ENCODE measurements at places on chromosomes 6 and 20.

- no peak overlapping the region for H3K27ac ChIP-seq
- H3K4me3 ChIP-seq, result no peak overlapping the region
- no peaks in the 10 kb centered on the region for H3K27me3 ChIP-seq
- DNase-seq, result no peak
- peaks cover 4% of the 10 kb centered on the region for H3K4me1 ChIP-seq
- no peaks in the 10 kb centered on the region for H3K36me3 ChIP-seq
These were observed 69.4 kb downstream of the FOXC1 start for GRCh38 chr6:1679031-1679687.

DNA sequence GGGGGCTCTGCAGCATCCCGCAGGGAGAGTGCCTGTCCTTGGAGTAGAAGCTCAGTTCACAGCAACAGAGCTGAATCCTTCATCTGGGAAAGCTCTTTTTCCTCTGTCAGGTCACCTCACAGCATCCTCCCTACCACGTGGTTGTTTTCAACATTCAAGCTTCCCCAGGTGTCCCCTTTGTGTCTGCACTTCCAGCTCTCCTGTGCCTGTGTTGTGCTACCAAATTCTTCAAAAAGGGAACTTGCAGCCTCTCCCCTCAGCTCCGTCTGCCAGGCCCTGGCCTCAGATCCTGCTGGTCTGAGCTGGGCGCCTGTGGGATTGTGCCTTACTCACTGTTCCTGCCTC, 108.4 kb downstream of the FOXF2 start:
- no peaks in the 10 kb centered on the region for H3K27me3 ChIP-seq
- H3K27ac ChIP-seq, result no peak overlapping the region
- no peak for DNase-seq
- H3K4me1 ChIP-seq, result no peaks in the 10 kb centered on the region
- no peak overlapping the region for H3K4me3 ChIP-seq

DNA sequence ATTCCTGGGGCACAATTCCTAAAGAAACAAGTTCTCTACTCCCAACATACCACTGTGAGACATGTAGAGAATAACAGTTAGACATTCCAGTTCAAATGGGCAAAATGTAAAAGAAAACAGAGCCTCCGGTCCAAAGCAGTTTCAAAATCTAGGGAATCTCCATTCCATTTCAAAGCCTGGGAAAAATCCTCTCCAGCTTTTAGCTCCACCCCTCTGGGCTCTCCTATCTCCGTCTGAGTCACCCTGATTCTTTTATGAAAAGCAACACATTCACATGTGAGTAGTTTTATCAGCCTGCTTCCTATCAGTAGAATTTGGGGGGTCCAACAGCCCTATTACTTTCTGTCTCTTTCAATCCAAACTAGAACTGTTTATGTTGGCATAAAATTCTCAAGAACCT, 3.7 kb downstream of the CSNK2A1 start:
- peak overlapping the region; percentile 40 for H3K27ac ChIP-seq
- no peaks in the 10 kb centered on the region for H3K27me3 ChIP-seq
- no peak for DNase-seq
- peak overlapping the region; percentile 14 for H3K4me3 ChIP-seq

- no peak for DNase-seq
- H3K36me3 ChIP-seq, result no peaks in the 10 kb centered on the region
- H3K4me1 ChIP-seq, result no peaks in the 10 kb centered on the region
- no peak overlapping the region for H3K27ac ChIP-seq
- no peaks in the 10 kb centered on the region for H3K27me3 ChIP-seq
These were observed 43.7 kb upstream of the ADTRP start for GRCh38 chr6:11822346-11822745.

GRCh38 chr20:46991880-46992639, 97.4 kb downstream of the EYA2 start:
- no peak overlapping the region for H3K27ac ChIP-seq
- no peaks in the 10 kb centered on the region for H3K27me3 ChIP-seq
- no peaks in the 10 kb centered on the region for H3K36me3 ChIP-seq
- no peak overlapping the region for H3K4me3 ChIP-seq
- no peak for DNase-seq

GRCh38 chr6:155693573-155694418, 238.2 kb upstream of the NOX3 start:
- no peaks in the 10 kb centered on the region for H3K36me3 ChIP-seq
- no peaks in the 10 kb centered on the region for H3K4me1 ChIP-seq
- no peak overlapping the region for H3K27ac ChIP-seq
- DNase-seq, result no peak

GRCh38 chr6:118667988-118668387, 16.6 kb upstream of the CEP85L start:
- no peaks in the 10 kb centered on the region for H3K27me3 ChIP-seq
- H3K27ac ChIP-seq, result no peak overlapping the region
- no peak for DNase-seq
- H3K36me3 ChIP-seq, result no peaks in the 10 kb centered on the region
- peaks cover 25% of the 10 kb centered on the region for H3K4me1 ChIP-seq

DNA sequence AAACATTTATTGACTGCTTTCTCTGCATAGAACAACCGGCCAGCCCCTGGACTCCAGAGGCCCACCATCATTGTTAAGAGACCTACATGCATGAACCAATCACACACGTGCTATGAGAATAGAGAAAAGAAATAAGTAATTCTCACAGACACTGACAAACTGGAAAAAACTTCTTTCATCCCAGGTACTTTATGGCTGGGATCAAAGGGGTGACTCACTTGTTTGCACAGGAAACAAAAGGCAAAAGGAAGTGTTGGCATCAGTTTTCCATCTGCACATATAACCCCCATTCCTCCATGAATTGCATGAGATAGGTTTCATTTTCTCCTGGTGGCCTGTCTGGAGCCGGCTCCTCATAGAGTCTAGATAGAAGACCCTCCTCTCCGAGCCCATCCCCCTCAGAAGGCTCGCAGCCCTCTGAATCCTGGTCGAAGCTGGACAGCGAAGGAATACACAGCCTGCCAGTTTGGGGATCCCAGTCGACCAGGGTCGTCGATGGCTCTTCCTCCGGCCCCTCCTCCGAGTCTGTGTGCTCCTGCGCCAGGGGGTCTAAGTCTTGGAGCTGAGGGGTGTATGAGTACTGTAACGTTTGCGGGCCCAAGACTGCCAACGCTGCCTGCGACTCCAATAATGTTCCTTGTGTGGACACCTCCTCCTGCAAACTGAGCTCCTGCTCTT, 43.3 kb downstream of the IL20RA start:
- no peaks in the 10 kb centered on the region for H3K36me3 ChIP-seq
- no peak for DNase-seq
- no peak overlapping the region for H3K4me3 ChIP-seq
- no peaks in the 10 kb centered on the region for H3K4me1 ChIP-seq

DNA sequence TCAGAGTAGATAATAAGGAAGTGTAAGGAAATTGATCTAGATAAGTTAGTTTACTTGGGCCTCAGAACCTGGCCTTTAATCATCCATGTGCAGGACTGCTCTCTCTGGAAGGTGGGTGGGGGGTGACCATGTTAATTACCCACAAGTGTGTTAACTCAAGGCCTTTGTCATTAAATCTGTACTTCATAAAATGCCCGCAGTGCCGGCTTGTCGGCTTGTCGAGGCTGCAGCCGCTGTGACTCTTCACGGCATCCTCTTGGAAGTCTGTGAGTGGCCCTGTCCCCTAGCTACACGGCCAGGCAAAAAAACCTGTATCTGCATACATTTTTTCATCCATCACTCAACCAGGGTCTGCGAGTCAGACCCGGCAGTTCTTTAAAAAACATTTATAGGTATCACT, 70.9 kb upstream of the ASCC3 start:
- no peaks in the 10 kb centered on the region for H3K27me3 ChIP-seq

- no peak overlapping the region for H3K27ac ChIP-seq
- no peak for DNase-seq
- H3K27me3 ChIP-seq, result no peaks in the 10 kb centered on the region
- H3K4me3 ChIP-seq, result no peak overlapping the region
- no peaks in the 10 kb centered on the region for H3K4me1 ChIP-seq
- H3K36me3 ChIP-seq, result no peaks in the 10 kb centered on the region
These were observed 34.1 kb downstream of the MEI4 start for GRCh38 chr6:77686931-77687330.

- no peak overlapping the region for H3K27ac ChIP-seq
- H3K27me3 ChIP-seq, result peaks cover 3% of the 10 kb centered on the region
- no peak for DNase-seq
- H3K4me3 ChIP-seq, result no peak overlapping the region
- H3K4me1 ChIP-seq, result peaks cover 10% of the 10 kb centered on the region
These were observed 3.0 kb upstream of the CRIP3 start for GRCh38 chr6:43311666-43312065.

GRCh38 chr6:34608321-34609091, 52.4 kb upstream of the SPDEF start:
- no peak overlapping the region for H3K4me3 ChIP-seq
- H3K27me3 ChIP-seq, result no peaks in the 10 kb centered on the region
- peaks cover 10% of the 10 kb centered on the region for H3K4me1 ChIP-seq
- peaks cover 4% of the 10 kb centered on the region for H3K36me3 ChIP-seq

GRCh38 chr6:170451762-170452651, 101.1 kb downstream of the PSMB1 start:
- peak; percentile 83 for DNase-seq
- H3K4me3 ChIP-seq, result no peak overlapping the region
- H3K36me3 ChIP-seq, result no peaks in the 10 kb centered on the region
- no peaks in the 10 kb centered on the region for H3K4me1 ChIP-seq

GRCh38 chr6:108169464-108170331, 3.9 kb downstream of the NR2E1 start:
- no peaks in the 10 kb centered on the region for H3K36me3 ChIP-seq
- H3K4me1 ChIP-seq, result no peaks in the 10 kb centered on the region
- peaks cover 100% of the 10 kb centered on the region for H3K27me3 ChIP-seq
- H3K27ac ChIP-seq, result no peak overlapping the region
- no peak overlapping the region for H3K4me3 ChIP-seq

GRCh38 chr20:9458138-9458796, 56.1 kb upstream of the LAMP5 start:
- H3K4me1 ChIP-seq, result peaks cover 24% of the 10 kb centered on the region
- no peak overlapping the region for H3K27ac ChIP-seq
- peaks cover 3% of the 10 kb centered on the region for H3K36me3 ChIP-seq
- DNase-seq, result no peak
- H3K4me3 ChIP-seq, result no peak overlapping the region

GRCh38 chr6:47651505-47651944, 46.9 kb upstream of the ADGRF4 start:
- peaks cover 5% of the 10 kb centered on the region for H3K4me1 ChIP-seq
- DNase-seq, result no peak
- no peaks in the 10 kb centered on the region for H3K27me3 ChIP-seq
- no peak overlapping the region for H3K4me3 ChIP-seq
- no peaks in the 10 kb centered on the region for H3K36me3 ChIP-seq
- no peak overlapping the region for H3K27ac ChIP-seq

DNA sequence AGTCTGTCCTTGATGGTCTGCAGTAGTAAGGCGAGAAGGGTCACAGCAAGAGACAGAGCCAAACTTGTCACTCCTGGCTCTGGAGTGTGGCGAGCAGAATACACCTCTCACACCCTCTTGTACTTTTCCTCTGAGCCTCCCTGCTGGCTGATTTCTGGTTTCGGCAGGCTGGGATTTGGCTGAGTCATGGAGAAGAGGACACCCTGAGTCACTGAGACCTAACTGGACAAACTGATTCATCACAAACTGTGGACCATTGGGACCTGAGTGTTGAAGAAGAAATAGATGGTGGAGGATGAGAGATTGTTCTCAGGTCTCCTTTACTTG, 101.7 kb downstream of the F13A1 start:
- no peak for DNase-seq
- H3K36me3 ChIP-seq, result no peaks in the 10 kb centered on the region
- H3K4me3 ChIP-seq, result peak overlapping the region; percentile 14

DNA sequence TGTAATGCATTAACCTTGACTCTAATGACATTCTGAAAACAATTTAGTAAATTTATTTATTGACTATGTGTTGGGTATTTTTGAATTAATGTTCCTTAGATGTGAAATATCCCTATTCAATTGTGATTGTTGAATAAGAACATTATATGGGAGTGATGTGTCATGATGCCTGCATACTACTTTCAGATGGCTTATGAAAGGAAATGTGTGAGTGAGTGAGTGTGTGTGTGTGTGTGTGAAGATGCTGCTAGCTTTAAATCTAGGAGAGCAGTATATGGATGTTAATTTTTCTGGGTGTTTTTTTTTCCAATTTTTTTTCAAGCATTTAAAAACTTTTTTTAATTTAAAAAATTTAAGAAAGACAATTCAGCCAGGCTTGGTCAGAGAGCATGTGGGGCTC, 32.5 kb upstream of the NT5E start:
- DNase-seq, result no peak
- no peaks in the 10 kb centered on the region for H3K36me3 ChIP-seq
- no peak overlapping the region for H3K4me3 ChIP-seq
- H3K27me3 ChIP-seq, result no peaks in the 10 kb centered on the region
- H3K27ac ChIP-seq, result peak overlapping the region; percentile 60

GRCh38 chr6:157045831-157046454, 268.8 kb downstream of the ARID1B start:
- peaks cover 21% of the 10 kb centered on the region for H3K4me1 ChIP-seq
- no peaks in the 10 kb centered on the region for H3K27me3 ChIP-seq
- no peaks in the 10 kb centered on the region for H3K36me3 ChIP-seq

GRCh38 chr6:19613678-19614077, 223.5 kb upstream of the ID4 start:
- H3K36me3 ChIP-seq, result no peaks in the 10 kb centered on the region
- DNase-seq, result no peak
- no peaks in the 10 kb centered on the region for H3K27me3 ChIP-seq
- H3K4me3 ChIP-seq, result no peak overlapping the region
- H3K27ac ChIP-seq, result no peak overlapping the region

DNA sequence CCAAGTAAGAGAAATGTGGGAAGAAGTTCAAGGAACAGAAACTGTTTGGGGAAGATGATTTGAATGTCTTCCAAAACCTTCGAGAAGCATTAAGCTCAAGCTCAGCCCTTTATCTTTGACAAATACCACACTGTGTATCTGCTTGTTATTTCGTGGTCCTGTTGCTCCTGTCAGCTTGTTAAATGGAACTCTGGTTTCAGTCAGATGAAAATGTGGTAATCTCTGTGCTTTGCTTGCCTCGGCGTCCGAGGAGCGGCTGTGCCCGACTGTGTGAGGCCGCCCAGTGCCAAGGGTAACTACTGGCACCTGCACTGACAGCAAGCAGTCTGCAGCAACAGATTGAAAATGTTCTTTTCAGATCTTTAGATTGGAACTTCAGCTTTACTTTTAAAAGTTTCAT, 577.9 kb upstream of the FLRT3 start:
- no peaks in the 10 kb centered on the region for H3K36me3 ChIP-seq
- H3K4me3 ChIP-seq, result no peak overlapping the region
- no peaks in the 10 kb centered on the region for H3K4me1 ChIP-seq
- no peak for DNase-seq

DNA sequence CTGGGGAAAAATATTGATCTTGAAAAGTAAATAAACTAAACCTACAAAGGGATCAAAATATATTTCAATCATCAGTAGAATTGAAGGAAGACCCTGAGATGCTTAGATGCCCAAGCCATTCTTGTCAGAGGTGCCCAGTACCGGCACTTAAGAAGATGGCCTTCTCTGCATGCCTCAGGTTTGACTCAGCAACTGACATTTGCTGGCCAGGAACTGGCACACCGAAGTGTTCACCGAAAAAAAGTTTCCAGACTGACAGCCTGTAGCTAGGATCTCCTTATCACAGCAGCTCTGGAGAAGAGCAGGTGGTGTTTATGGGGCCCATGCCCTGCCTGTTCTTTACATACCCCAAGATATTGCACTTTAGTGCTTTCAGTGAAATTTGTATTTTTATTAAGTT, 203.2 kb downstream of the MOXD1 start:
- peaks cover 40% of the 10 kb centered on the region for H3K4me1 ChIP-seq
- H3K27me3 ChIP-seq, result no peaks in the 10 kb centered on the region
- H3K27ac ChIP-seq, result peak overlapping the region; percentile 87
- H3K36me3 ChIP-seq, result no peaks in the 10 kb centered on the region
- peak; percentile 43 for DNase-seq
